Activated naive CD4-positive, alpha-beta T cell treated with anti-CD3 and anti-CD28 coated beads for 36 hours (primary cell): ENCODE measurements at places on chromosomes 2 and 18.

GRCh38 chr18:32760391-32760790 lies 12.4 kb downstream of the KLHL14 start:
- no peak for DNase-seq

DNA sequence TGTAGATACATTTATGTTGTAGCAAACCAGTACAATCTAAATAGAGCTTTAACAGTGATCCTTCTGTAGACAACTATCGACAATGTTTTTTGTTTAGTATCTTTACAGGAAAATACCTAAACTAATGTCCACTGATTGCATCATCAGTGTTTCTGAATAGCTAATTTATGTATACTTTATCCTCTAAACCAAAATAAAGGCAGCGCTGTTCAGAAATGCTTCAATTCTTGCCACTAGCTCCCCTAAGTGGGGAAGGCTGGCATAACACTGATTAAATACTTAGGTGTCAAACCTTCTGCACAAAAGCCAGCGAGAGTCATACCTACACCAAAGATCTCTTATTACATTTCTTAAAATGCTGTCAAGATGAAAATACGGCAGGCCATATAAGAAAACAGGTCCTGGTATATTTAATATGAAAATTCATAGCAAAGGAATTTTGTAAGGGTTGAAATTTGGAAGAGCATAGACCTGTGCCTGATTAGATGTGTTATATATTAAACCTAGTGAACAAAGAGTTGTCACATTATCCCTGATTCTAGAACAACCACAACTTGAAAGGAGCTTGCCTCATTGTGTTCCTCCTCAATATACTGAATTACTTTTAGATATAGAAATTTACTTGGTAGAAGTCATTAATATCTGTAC lies 1693.4 kb upstream of the SLC39A10 start:
- DNase-seq = peak; percentile 4

DNA sequence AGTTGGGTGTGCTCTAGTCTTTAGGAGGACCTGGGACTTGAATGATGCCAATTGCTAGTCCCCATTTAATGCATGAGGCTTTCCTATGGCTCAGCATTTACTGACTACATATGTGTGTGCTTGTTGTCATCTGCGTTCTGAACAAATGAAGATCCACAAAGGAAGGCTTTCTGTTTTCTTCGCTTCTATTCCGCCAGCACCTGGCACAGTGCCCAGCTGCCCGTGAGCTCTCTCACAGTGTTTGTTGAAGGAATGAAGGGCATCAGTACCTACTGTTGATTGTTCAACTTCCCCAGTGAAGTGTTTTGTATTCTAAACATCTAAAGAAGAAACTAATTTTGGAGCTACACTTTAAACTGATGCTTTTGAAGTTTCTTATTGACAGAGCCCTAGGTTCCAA lies 122.4 kb upstream of the LINC00305 start:
- no peak for DNase-seq

- no peak for DNase-seq
These were observed 47.1 kb downstream of the ZNF532 start for GRCh38 chr18:58911766-58912165.

DNA sequence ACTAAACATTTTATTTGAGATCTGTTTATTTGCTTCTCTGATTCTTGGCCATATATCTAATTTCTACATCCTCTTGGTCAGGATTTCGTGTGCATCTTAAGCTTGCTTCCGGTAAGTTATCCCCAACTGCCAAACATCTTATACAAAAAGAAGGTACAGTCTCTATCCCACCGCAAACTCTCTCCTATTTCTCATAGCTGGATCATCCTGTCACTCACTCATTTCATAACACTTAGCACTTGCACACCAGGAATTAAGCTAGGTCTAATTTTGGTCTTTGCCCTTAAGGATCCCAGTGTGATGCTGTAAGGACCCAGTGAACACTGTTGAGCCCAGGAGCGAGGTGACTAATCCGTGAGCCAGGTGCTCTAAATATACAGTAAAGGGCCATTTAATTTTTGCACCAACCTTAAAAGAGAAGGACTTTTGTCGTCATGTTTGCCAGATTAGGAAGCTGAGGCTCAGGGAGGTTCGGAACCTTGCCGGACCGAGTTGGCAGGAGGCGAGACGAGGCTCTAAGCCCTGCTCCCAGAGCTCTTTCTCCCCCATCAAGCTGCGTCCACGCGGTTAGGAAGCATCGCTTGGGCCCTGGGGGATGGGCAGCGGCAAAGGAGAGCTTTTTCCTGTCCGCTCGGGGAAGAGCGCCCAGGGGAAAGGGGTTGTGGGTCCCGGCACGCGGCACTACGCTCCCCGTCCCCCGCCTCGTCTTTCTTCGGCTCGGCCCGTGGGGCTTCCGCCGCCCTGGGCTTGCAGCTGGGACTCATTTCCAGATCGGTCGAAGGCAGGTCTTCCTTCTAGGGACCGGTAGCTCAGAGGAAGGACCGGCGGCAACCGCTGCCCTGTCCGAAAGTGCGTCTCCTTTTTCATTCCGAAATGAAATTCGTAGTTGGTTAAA lies 4.1 kb upstream of the ITPRIPL1 start:
- peak; percentile 36 for DNase-seq

DNA sequence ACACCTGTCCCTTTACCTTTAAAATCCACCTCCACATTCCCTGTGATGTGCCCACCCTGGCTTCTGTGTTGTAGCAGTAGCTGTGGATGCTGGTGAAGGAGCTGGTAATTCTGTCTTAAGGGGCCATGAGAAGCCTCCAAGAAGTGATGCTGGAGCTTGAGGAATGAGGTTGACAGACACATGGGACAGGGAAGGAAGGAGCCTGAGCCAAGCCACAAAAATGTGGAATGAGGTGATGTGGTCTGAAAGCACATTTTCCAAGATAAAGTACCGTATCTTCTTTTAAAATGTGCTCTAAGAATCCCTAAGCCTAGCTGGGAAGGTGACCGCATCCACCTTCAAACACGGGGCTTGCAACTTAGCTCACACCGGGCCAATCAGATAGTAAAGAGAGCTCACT lies 31.2 kb downstream of the VWA3B start:
- DNase-seq = no peak
